AG04450 (cell line): ENCODE measurements at places on chromosomes 16 and 17. TPM values are rescaled to one million over a fixed set of nuclear protein-coding genes. Genes with fewer than 3 reads are reported as not detected.

MT2A gene
- 82.6 and 146 TPM in 2 replicates for polyA plus RNA-seq

DNA sequence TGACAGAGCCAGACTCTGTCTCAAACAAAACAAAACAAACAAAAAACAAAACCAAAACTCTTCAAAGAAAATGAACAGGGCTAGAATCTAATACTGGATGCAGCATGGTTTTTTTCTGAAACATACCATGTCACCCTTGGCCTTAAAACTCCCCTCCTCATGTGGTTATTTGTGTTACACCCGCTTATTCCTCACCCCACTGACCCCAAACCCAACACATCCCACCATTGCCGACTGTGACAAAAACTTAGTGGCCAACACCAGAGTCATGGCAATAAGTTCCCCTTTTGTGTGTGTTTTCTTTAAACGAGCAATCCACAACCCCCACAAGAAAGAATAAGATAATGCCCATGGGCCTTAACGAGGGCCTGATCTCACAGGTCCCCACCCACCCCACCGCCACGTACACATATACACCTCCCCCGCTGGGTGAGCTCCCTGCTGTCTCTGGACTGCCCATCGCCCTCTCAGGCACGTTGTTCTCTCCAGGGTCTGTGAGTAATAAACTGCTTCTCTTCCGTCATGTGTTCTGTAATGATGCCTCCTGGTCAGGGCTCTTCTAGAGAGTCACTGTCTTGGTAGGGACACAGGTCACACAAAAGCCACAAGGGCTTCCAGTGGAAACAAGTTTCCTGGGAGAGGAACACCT is 16.8 kb upstream of the ENGASE start:
- no peak for DNase-seq

NKD1 gene
- not detected in 2 replicates for polyA plus RNA-seq

- DNase-seq: no peak
Observed at GRCh38 chr16:66881014-66881417, 701 bp downstream of the PDP2 start.

DNA sequence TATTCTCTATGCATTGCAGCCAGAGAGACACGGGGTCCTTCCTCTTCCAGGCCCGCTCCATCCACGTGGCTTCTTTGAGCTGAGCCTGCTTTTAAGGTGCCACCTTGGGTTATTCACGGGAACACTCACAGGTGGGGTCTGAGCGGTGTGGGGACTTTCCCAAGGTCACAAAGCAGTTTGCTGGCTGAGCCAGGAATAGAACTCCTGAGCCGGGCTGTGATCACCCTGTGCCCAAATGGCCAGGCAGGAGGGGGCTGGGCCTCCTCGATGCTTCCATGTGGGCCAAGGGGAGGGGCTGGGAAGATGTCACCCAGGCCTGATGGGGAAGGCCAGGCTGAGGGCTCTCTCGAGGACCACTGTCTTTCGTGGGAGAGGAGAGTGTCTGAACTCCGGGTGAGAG is 13.0 kb upstream of the GSE1 start:
- DNase-seq: no peak

DNA sequence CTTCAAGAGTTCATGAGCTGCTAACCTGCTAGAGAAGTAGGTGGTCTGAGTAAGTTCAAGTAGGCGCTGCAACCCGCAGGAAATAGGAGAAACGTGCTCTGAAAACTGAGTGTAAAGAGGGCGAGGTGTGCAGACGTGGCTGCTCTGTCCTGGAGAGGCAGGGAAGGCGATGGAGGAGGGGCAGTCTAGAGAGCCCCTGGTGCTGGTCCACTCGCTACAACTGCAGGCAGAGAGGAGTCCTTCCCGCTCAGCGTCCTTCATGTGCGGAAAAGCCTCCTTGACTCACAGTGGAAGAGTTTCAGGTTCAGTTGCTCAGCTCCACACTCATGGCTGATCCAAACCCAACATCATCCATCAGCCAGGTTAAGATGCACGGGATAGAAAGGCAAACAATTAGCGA is 12.1 kb downstream of the ABCA3 start:
- no peak for DNase-seq

NPIPA3 gene
- 1.4 and 1.8 TPM in 2 replicates for polyA plus RNA-seq

GRCh38 chr17:39171933-39172332 is 6.0 kb upstream of the ARL5C start:
- no peak for DNase-seq

DNA sequence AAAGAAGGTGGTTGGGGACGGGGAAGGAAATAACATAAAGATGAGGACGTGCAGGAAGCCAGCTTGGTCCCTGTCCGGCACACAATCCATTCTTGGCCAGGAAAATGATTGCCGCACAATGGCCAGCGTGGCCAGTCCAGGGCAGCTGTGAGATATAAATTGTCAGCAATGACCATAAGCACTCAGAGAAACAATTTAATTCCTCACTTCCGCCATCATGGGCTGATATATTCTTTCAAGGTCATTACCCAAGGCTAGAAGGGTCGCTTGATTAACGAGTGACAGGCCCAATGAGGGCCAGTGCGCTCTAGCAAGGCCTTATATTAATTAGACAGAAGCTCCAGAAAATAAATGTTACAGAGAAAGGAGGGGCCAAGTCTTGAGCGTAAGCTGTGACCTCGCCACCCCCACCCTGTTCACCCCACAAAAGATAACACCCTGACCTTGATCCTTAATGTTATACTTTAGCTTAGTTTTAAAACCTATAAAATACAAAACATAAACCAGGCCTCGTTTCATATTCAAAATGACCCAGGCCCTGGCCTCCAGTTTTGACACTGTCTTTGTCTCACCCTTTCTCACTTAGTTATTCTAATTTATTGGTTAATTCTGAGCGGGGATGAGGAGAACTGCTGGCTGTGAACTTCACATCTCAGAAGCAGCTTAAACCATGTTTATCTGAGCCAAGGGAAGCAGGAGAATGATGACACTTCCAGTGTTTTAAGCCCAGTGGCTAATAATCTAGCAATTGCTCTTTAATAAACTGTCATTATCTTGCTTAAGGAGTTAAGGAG is 478.3 kb upstream of the ZFHX3 start:
- no peak for DNase-seq
